ENCODE measurements at places on chromosomes 11 and 22.

GRCh38 chr11:16178273-16178672, 178.1 kb downstream of the SOX6 start:
- DNase-seq, result no peak

GRCh38 chr11:64447831-64448598, 89.1 kb downstream of the RPS6KA4 start:
- DNase-seq, result peak; percentile 4

DNA sequence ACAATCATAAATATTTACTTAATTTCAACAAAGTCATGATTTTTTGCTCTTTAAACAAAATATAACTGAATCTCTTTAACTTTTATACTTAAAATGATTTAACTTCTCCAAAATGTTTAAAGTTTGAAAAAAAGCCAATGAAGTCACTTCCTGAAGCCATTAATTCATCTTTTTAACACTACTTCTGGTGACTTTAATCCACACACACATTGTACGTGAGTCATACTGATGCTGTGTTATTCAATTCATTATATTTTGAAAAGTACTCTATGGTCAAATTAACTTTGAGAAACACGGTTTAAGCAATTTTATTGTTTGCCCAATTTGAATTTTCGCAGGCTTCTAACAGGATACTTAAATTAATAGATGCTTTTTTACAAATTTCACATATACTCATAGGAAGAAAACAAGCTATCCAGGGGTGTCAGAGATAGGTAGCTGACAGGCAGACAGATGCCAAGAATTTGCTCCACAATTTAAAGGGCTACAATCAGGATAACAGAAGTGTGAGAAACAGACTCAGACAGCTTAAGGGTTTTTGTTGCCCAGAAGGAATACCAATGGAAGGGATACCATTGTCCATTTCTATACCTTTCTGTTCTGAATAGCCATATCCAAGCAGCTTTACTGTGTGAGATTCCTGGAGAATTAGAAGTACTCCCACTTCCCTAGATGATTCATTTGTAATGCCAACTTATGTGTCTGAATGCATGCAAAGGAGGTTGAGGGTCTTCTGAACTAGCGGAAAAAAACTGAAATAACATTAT, 118.4 kb downstream of the RBFOX2 start:
- DNase-seq, result no peak

GRCh38 chr11:93490996-93491618, 52.1 kb downstream of the SMCO4 start:
- DNase-seq, result no peak

GRCh38 chr11:94125407-94126115, 3.1 kb upstream of the PANX1 start:
- peak; percentile 73 for DNase-seq

- DNase-seq, result no peak
These were observed 16.3 kb upstream of the RBMXL2 start for GRCh38 chr11:7072401-7073028.

DNA sequence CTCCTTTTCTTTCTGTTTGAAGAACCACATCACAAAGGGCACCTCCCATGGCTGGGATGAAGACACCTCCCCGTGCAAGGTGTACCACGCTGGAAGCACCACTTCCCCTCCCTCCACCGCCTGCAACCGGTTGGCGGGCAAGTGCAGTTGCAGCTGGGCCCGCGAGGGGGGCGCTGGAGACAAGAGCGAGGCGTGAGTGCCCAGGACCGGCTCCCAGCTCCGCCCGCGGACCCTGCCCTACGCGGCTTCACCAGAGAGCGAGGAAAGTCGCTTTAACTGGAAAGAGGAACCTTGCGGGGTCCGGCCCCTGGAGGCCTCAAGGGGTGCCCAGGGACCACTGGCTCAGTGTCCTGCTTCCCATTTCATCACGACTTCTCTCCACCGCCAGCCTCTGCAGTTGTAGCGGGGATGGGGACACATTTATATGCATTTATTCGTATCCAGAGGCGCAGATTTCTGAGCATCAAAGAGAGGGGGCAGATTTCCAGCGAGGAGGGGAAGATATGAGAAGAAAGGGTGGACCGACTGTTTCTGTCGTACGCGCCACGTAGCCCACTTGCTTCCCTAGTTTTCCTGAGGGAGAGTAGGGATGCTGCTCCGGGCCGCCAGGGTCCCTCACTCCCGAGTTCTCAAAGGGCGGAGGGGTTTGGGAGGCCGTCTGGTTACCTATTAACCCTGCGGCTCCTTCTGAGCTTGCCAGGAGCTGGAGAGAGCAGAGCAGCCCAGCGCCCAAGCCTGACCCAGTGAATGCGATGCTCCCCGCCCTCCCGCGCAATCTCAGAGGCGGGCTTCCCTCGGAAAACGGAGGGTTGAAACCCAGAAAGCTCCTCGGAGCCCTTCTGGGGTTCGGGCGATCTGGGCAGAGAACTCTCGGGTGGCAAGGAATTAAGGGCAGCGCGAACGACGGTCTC, 3.5 kb downstream of the ESAM start:
- DNase-seq, result peak; percentile 48

GRCh38 chr11:65557280-65558001, 718 bp downstream of the LTBP3 start:
- DNase-seq, result no peak

DNA sequence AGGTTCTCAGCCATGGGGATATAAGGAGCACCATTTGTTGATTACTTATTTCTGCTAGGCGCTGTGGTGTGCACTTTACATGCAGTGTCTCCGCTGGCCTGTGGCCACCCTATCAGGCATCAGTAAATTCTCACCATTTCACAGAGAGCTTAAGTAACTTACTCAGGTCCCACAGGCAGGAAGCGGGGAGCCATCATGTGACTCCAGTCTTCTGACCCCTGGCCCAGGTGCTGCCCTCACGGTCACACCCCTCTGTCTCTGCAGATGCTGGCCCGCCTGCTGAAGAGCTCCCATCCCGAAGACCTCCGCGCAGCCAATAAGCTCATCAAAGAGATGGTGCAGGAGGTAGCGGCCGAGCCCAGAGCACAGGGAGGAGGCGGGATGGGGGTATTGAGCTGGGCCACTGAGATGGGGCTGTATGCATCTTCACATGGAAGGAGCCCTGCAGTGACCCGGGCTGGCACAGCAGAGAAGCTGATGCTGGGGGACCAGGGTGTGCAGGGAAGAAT, 12.8 kb downstream of the GGA1 start:
- DNase-seq, result no peak

DNA sequence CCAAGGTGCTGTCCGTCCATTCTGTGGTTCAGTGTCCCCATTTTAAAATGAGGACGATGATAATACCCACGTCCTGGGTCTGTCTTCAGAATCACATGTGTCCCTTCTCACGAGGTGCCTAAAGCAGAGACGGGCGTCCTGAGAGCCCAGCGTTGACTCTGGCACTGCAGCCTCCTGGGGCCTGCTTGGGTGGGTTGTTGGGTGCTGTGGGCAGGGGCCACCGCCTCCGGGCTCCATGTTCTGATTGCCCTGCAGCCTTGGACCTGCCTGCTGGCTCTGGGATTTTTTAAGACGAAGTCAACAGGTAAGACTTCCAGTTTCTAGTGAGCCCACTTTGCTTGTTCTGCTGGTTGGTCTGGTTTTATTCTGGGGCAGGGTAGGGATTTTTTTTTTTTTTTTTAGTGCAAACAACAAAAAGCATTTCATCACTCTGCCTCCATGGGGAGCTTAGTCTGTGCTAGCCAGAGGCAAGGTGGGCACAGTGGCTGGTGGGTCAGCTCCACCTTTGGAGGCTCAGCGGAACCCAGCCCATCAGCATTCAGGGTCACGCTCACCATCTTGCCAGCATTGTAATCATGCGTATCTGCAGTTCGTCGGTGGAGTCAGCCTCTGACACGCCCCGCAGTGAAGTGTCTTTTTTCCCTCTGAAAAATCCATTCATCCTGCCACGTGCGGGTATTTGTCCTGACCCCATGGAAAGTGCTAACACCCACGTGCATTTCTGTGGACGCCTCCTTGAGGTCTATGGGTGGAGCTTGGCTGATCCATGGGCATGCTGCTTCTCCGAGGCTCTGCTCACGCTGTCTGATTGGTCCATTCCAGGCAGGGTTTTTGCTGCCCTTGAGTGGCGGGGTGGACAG, 28.3 kb downstream of the NADSYN1 start:
- no peak for DNase-seq

DNA sequence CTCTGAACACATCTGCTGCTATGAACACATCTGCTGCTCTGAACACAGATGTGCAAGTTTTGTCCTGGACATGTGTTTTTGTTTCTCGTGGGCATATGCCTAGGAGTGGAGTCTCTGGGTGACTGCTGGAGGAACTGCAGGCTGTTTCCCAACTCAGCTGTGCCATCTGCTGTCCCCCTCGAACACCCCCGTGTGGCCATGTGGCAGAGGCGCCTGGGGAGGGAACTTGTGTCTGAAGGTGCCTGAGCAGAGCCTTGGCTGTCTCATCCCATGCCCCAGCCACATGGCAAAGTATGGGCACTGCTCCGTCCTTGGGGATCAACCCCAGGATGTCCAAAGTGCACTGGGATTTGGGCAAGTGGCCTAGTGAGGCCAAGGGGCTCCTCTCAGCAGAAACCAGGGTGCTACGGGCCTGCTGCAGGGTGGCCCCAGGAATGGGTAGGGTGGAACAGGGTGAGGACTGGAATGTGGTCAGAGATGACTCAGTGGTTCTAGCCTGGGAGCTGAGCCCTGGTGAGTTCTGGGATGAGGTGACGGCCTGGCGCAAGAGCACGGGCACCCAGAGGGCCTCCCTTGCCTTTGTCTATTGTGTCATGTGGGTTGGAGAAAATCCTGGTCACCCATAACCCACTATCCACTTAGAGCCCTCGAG, 14.7 kb downstream of the GATD1 start:
- DNase-seq, result peak; percentile 57

- peak; percentile 13 for DNase-seq
These were observed 60.2 kb downstream of the SLN start for GRCh38 chr11:107651672-107652071.

DNA sequence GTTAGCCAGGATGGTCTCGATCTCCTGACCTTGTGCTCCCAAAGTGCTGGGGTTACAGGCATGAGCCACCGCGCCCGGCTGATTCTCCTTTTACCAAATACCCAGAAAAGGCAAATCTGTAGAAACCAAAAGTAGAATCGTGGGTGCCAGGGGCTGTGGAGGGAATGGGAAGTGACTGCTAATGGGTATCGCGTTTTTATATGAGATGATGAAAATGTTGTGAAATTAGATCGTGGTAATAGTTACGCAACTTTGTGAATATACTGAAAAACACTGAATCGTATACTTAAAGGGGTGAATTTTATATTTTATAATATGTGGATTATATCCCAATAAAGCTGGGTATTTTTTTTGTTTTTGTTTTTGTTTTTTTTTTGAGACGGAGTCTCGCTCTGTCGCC, 48.2 kb upstream of the CREB3L1 start:
- DNase-seq, result no peak

- no peak for DNase-seq
These were observed 12.6 kb downstream of the PLCB3 start for GRCh38 chr11:64263947-64264317.

DNA sequence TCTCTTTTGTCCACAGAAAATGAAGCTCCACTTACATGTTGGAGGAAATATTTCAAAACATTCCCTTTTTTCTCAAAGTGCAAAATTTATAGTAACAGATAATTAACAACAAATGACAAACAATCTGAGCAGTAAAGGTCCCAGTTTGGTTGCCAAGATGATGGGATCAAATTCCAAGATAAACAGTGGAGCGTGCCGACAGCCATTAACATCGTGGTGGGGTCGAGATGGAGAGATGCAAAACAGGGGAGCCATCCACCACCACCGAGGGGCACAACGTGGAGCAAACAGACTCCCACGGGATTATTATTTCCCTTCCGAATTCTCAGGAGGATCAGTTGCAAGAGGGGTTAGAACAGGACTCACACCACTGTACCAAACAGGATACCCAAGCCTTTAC, 17.2 kb downstream of the MPPED2 start:
- DNase-seq, result no peak

DNA sequence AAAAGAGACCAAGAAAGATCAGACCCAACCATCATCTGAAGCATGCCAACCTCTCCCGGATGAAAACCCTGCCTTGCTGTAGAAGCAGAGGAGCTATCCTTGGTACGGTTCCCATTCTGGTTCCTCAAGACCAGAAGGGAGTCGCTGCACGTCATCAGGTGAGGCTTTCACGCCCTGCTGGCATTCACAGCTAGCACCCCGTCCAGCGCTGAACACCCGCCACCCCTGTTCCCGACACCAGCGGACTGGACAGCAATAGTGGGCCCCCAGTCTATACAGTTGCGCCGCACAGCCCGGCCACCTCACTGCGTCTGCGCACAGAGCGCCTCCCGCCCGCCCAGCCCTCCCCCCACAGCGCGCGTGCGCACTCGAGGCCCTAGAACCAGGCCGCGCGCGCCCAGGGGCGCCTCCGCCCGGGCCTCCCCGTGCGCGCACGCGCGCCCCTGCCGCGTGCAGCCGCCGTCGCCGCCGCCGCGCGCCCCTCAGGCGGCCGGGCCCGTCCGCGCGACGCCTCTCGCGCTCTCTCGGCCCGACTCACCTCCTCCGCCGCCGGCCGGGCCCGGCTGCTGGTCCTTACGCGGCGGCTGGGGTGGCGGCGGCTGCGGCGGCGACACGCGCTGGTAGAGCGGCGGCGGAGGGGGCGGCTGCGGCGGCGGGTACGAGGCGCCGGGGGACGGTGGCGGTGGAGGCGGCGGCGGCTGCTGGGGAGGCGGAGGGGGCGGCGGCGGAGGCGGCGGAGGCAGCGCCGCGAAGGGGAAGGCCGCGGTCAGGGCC, 706 bp downstream of the SF1 start:
- peak; percentile 82 for DNase-seq

DNA sequence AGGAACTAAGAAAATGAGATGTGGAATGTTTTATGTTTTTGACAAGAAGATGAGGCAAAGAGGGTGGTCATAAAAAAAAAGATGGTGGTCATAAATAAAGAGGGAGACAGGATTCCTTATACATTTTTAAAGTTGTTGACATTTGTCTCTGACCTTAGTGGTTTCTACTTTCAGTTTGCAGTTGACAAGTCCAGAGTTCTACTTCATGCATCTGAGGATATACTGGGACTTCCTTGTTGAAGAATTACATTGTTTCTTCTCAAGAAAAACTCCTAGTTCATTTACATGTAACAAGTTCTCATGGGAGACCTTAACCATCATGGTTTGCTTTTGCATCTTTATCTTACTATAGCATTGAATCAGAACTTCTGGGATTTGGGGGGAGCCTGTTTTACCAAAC, 1.2 kb downstream of the OR6X1 start:
- DNase-seq, result no peak

DNA sequence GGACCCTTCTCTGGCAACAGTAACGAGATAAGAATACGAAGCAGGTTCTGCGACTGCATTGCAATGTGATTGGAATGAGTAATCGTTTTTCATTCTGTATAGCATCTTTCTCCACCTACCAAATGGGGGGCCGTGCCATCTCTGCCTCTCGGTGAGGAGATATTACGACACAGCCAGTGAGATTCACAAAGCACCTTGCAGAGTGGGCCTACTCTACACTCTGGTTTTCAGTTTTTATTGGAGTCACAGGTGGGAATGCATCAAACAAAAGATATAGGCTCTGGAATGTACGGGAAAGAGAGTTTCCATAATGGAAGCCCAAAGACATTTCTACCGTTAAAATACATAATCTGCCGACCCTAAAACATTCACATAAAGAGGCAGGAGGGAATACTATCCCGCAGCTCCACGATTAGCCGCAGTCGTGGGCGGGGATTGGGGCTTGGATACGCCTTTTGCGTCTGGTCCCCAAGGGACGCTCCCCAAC, 423 bp upstream of the RTN3 start:
- DNase-seq, result no peak

Measured in fibroblast of skin of abdomen (primary cell).